ENCODE measurements at places on chromosomes 1 and 21. TPM values are rescaled to one million over a fixed set of nuclear protein-coding genes. Genes with fewer than 3 reads are reported as not detected.

- DNase-seq, result no peak
Observed at GRCh38 chr1:77175230-77175844, 43.9 kb downstream of the PIGK start.

GRCh38 chr1:89820422-89821321 is at the start of gene LRRC8D:
TSS of gene LRRC8D (plus strand) at chr1:89821032. CDS start at chr1:89933069, 112,037 bp downstream.
- DNase-seq, result peak; percentile 79

DNA sequence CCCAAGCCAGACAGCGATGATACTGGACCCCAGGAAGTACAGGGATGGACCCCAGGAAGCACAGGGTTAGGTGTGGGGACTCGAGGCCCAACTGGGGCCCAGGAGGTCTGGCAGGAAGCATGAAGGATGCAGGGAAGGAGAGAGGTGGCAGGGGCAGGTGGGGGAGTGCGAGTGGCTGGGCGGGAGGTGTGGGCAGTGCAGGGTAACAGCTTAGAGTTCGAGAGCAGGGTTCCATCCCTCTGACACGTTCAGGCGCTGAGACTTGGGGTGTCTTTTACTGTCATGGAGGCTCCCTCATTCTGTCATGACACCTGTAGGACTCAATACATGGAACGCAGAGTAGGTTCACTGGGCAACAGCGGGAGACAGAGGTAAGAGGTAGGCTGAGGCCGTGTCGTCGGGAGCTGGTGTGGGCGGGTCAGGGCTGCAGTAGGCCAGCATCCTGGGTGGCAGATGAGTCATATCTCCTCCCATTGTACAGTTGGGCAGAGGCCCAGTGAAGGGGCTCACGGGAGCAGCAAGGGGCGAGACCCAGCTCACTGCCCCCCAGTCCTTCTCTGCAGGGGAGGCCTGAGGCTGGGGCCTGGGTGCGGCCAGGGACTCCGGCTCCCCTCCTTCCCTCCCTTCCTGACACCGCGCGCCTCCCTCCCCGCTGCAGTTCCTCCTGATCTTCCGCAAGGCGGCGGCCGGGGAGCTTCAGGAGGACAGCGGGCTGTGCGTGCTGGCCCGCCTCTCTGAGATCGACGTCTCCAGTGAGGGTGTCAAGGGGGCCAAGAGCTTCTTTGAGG is 11.6 kb upstream of the CTRC start:
- DNase-seq, result no peak

DNA sequence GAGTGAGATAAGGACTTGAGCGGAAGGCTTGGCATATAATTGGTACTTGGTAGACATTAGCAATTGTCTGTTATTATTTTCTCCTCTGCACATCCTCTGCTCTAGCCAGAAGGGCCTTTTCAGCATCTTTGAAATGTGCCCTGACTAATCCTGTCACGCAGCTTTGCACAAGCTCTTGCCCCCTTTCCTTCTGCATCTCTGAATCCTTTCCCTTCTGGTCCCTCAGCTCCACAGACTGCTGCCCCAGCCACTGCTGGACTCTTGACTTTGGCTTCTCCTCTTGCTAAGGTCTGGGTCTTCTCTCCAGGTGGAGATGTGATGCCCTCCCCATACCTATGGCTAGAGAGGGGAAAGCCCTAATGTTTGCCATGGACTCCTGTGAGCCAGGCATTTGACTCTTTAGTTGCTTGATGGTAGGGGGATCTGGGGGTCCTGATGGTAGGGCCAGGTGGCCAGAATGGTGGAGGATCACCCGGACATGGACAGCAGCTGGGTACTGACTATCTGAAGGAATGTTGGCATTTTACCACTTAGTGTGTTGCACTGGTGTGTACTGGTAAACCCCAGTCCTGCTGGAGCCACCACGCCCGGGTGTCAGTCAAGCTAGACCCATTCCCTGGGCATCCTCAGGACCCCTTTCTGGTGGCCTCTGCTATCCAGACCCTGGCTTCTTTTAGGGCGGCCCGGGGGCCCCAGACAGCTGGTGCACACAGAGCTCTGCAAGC is 4.4 kb downstream of the HPCA start:
- no peak for DNase-seq

DNA sequence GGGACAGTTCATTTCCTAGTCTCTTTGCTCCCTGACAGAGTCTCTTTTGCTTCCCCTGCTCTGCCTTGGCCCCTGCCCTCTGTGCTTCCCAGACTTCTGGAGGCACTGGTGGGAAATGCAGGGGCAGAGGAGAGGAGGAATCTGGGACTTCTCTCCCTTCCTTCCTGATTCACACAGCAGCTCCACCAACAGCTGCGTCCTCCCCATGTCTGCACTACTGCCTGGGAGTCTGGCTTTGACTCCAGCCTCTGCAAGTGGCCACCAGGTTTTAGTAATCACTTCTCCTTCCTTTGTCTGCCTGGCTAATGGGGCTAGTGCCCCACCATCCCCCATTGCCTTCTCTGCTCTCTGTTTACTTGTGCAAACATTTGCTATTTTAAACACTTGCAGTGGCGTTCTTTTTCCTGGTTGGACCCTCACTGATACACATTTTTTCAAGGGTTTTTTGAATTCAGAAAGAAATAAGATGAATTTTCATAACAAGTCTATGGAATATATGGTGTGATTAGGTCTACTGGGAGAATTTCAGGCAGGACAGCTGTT is 21.9 kb downstream of the FASLG start:
- DNase-seq, result no peak

GRCh38 chr1:105652109-105652508 is 1404.4 kb upstream of the PRMT6 start:
- no peak for DNase-seq

GRCh38 chr1:233543338-233544255 is 70.3 kb upstream of the KCNK1 start:
- no peak for DNase-seq

GRCh38 chr1:15325375-15326085 is 78.5 kb downstream of the FHAD1 start:
- no peak for DNase-seq

PGLYRP4 gene
- total RNA-seq, result not detected

RRP1 gene
- total RNA-seq, result 28.1 TPM

GBP5 gene
- 231 TPM for total RNA-seq
